ENCODE measurements at places on chromosomes 12 and 14.

- DNase-seq, result no peak
Measured at GRCh38 chr12:21828136-21828775, 53.8 kb upstream of the KCNJ8 start.

DNA sequence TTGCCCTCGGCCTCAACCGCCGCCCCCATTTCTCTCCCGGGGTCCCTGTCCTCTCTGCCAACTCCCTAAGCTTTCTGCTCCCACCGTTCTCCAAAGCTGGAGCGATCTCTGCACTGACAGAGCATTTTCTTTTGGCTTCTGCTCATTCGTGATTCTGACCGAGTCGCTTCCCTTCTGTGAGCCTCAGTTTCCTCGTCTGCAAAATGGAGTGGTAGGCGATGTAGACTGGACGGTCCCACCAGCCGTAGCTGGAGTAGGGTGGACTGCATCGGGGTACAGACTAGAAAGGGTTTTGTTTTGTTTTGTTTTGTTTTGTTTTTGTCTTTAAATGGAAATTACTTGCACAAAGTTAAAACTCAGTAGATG is 2.4 kb downstream of the VSX2 start:
- no peak for DNase-seq

DNA sequence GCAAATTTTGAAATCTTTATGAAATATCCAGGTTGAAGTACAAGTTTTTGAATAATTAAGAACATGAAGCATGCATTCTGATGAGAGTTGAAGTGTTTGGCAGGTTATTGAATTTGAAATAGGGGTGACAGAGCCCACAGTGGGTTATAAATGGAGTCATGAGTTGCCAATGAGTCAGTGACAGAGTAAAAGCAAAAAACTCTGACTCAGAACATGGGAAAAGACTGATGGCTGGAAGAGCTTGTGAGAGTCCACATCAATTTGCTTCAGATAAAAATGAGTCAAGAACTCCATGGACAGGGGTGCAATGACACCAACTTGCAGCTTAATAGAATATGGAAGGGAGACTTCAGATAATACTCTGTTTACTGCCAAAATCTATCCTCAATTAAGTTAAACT is 105.3 kb downstream of the SLC6A15 start:
- DNase-seq, result no peak

GRCh38 chr14:74636424-74637177 is 24.6 kb upstream of the LTBP2 start:
- no peak for DNase-seq

DNA sequence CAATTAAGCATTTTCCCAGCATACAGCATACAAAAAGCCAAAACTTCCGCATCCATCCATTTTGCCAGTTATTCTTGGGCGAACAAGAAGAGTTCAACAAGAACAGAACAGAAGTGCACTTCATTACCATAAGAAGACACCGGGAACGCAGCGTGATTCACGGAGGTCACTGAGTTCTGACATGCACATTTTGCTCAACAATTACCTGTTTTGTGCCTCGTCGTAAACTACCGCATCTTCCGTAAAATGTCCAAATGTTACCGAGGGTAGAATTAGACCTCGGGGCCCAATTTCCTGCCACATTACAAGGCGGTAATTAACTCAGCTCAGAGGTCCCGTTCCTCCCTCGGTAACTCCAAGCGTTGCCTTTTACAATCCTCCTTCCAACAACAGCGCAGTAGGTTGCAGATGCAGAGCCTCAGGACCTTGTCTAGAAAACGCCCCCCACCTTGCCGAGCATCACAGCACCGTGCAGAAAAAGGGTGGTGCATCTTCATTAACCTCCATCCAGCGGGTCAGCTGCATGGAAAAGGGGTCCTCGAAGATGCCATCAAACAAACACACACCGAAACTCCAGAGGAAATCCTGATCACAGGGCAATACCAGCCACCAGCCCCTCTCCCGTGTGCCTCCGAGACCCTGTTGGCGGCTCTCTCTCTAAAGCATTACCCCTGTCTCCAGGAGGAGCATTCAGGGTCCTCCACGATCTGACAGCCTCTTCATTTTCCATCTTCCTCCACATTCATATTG is 125.2 kb downstream of the BCL11B start:
- no peak for DNase-seq

- no peak for DNase-seq
Measured at GRCh38 chr12:58368001-58368400, 426.6 kb downstream of the ATP23 start.

DNA sequence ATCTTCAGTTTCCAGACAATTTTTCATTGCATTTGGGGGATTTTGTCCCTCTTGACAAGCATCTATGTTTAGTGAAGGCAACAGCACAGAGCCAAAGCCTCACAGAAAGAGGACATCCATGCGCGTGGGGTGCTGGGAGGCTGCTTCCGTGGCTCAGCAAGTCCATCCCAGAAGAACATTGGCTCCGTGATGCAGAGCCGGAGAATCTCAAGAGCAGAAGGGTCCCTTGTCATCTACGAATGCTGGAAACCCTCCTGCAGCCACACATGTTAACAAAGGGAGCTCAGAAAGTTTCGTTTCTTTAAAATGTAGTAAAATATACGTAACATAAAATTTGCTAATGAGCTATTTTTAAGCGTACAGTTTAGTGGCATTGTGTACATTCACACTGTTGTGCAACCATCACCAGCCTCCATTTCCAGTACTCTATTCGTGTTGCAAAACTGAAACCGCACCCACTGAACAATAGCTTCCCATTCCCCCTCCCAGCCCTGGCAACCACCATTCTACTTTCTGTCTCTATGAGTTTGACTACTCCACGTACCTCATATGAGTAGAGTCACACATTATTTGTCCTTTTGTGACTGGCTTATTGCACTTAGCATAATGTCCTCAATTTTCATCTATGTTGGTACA is 185.9 kb downstream of the TTC7B start:
- no peak for DNase-seq

DNA sequence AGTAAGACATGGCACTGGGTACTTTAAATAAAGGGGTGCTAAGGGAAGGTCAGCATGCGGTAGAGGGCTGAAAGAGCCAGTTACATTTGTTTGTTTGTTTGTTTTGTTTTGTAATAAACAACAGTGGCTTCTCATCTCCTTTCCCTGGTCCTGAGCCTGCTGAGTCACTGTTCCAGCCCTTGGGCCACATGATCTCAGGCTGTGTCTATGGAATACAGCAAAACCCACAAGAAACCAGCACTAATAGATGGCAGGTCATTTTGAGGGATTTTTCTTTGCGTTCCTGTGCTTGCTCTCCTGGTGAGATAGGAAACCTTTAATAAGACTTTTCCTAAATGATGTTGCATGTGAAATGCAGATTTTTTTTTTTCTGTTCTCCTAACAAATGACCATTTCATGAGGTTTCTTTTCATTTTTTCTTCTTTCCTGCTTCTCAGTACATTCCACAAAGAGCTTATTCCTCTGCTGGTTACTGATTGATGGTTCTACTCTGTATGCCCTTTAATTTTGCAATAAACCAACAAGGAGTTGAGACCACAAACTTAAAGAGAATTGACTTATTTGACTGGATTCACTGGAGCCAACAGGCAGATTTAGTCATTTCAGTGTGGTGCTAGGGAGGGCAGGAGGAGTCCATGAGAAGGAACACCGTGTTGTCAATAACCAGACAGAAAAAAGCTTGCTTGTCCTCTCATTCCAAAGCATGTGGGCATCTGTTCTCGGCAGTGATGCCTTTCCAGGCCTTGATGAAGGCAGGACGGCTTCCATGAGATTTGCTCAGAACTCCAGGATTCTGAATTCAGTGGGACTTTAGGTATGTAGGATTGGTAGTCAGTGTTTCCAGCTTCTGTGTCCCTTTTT is 459.2 kb downstream of the RAD51B start:
- peak; percentile 20 for DNase-seq

- no peak for DNase-seq
Measured at GRCh38 chr12:98587084-98587483, 6.4 kb upstream of the SLC25A3 start.

Measured in NAMALWA (cell line).